GM23248 (cell line): ENCODE measurements at places on chromosomes 3 and 15. TPM values are rescaled to one million over a fixed set of nuclear protein-coding genes. Genes with fewer than 3 reads are reported as not detected.

The RPL14 gene
- total RNA-seq: 148 and 220 TPM in 2 replicates

The SPESP1 gene
- total RNA-seq: 0.51 and 3.4 TPM in 2 replicates

The GNAT1 gene
- not detected in 2 replicates for total RNA-seq

- no peak overlapping the region for H3K27ac ChIP-seq
- H3K4me3 ChIP-seq: no peak overlapping the region
- H3K4me1 ChIP-seq: no peaks in the 10 kb centered on the region
- H3K36me3 ChIP-seq: no peaks in the 10 kb centered on the region
Measured at GRCh38 chr3:103082501-103082900, 647.7 kb downstream of the ZPLD1 start.

DNA sequence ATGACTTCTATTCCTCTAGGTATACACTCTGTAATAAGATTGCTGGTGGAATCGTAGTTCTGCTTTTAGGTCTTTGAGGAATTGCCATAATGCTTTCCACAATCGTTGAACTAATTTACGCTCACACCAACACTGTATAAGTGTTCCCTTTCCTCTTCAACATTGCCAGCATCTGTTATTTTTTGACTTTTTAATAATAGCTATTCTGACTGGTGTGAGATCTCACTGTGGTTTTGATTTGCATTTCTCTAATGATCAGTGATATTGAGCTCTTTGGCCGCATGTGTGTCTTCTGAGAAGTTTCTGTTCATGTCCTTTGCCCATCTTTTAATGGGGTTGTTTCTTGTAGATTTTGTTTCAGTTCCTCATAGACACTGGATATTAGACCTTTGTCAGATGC, 12.8 kb downstream of the NXPE3 start:
- H3K27ac ChIP-seq: no peak overlapping the region
- no peak for DNase-seq
- no peaks in the 10 kb centered on the region for H3K4me1 ChIP-seq
- no peak overlapping the region for H3K4me3 ChIP-seq
